ENCODE measurements at places on chromosomes 11 and 22.
A peak's percentile ranks its signal among the peaks of the same experiment; 100 is the strongest.

GRCh38 chr11:61787928-61788491 lies 4.4 kb downstream of the TMEM258 start:
- peak; percentile 24 for DNase-seq

DNA sequence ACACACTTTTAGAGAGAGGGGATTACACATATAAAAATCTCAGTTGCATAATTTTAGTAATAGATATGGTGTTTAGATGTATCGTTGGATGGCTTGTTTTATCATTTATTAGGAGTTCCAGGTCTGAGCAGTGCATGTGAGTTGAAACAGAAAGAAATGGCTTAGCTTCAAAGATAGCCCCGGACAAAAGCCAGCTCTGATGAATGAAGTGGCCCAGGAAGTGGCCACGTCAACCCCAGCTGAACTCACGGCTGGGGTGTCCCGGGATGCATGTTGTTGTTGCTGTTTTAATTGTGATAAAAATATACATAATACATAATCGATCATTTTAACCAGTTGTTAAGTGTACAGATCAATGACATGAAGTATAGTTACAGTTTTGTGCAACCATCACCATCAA lies 1513.6 kb downstream of the BRD1 start:
- no peak for DNase-seq

- no peak for DNase-seq
Observed at GRCh38 chr11:104995001-104995408, 26.6 kb upstream of the CASP4 start.

GRCh38 chr22:20946080-20946986 lies 20.7 kb upstream of the AIFM3 start:
- DNase-seq, result no peak

- no peak for DNase-seq
Observed at GRCh38 chr11:70912226-70912840, 340.0 kb downstream of the SHANK2 start.

DNA sequence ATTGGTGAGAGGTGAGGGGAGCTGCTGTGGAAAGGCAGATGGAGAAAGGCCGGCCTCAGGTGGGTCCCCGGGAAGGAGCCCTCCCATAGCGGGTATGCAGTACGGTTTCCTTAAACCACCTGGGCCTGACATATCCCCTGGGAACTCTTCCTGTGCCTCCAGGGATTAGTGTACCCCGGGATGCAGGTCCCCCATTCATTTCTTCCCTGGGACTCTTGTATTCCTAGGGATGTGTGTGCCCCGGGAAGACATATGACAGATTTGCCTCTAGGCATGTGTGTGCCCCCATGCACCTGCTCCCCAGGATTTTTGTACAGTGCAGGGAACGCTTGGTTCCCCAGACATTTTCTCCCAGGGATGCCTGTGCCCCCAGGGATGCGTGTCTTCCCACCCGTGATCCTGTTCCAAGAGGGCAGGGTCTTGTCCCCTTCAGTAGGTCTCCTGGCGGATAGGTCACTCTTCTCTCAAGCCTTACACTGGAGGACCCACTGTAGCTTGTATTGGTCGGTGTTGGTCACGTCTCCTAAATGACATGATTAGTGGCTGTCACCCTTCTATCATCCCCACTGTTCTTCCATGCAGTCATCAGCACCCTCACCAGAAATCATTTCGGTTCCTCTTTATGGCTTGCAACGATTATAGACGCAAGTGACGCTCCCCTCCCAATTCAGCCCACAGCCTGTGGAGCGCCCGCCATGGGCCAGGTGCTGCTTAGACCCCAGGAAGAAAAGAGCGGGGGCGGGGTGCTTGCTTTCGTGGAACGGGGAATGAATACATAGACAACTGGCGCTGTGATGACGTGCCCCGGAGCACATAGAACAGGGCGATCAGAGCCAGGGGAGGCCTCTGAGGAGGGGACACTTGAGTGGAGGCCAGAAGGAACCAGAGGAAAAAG lies 1.3 kb downstream of the PARVB start:
- DNase-seq, result no peak

DNA sequence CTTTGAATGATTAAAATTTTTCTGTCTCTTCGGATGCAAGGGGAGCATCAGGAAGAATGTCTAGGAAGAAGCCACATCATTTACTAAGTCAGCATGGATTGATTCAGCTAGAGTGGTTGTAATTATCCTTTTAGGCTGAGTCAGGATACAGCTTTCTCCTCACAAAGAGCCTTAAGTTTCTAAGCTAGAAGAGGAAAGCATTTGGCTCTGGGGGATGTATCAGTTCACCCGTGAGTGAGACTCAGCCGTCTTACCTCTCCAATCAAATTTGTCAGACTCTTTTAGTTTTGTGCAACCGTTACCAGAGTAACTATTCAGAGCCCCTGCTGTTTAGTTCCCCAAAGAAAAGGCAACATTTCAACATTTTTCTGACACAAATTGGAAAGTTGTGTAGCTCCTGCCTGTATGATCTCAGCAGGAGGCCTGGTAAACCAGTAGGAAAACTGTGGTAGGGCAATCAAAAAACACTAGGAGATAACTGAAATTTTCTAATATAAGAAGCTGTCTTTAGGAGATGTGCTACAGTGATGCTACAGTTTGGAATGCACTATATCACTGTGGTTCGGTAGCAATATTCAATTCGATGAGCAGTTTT lies 432.4 kb upstream of the LUZP2 start:
- no peak for DNase-seq

- no peak for DNase-seq
Observed at GRCh38 chr11:78740199-78741071, 165.8 kb upstream of the NARS2 start.

- DNase-seq, result no peak
Observed at GRCh38 chr11:63508009-63508408, 2.1 kb downstream of the LGALS12 start.

GRCh38 chr22:21753374-21754111 lies 17.9 kb upstream of the YPEL1 start:
- DNase-seq, result no peak

GRCh38 chr22:45504373-45505341 lies 2.0 kb downstream of the FBLN1 start:
- no peak for DNase-seq

All from smooth muscle cell of the brain vasculature (primary cell).